ENCODE measurements at places on chromosomes 5 and 9. TPM values are rescaled to one million over a fixed set of nuclear protein-coding genes. Genes with fewer than 3 reads are reported as not detected.

THBS4 gene
- 3.9 TPM for total RNA-seq

TGFBR1 gene
- 7.2 TPM for total RNA-seq

CTXN3 gene
- not detected for total RNA-seq

NUDT12 gene
- total RNA-seq = not detected

PCDHA9 gene
- not detected for total RNA-seq

F12 gene
- total RNA-seq = 6.5 TPM

BRD8 gene
- total RNA-seq = 51.9 TPM

DNA sequence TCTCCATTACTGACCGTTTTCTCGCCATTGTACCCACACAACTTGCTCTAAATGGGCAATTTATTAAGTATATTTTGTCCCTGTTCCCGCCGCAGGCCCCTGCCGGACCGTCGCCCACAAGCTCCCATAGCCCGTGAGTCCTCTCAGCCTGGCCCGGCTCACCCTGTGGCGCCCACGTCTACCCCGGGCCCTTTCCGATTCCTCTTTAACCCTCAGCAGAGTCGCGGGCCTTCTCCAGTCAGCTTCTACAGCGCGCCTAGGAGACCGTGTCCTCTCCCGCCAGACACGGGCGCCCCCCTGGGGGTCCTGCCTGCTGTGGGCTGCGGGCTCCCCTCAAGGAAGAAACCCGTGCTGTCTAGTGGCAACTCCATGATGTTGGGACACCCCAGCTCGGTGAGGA, 57.8 kb upstream of the SPATA31E1 start:
- no peak overlapping the region for H3K4me3 ChIP-seq
- no peaks in the 10 kb centered on the region for H3K36me3 ChIP-seq
- no peak overlapping the region for H3K27ac ChIP-seq
- H3K27me3 ChIP-seq = no peaks in the 10 kb centered on the region

DNA sequence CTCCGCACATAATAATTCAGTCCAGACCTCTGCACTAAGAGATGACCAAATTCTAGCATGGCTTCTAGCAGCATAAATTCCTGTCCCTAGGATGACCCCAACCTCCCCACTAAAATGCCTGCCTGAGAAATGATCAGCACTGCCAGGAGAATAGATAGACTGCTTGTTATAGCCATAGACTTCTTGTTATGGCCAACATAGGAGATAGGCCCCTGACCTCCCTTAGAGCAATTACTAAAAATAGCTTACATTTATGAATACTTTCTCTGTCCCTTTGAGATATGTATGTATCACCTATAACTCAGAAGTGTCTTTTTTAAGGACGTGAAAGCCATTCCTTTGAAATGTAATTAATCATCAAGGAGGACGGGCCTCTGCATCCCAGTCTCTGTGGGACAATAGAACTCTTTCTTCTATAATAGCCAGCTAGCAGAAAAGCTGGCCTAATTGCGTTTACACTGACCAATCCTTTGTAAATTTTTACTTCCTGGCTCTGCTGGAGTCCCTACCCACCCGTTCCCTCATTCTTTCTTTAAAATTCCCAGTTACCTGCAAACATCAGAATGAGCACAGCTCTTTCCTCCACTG, 1002.7 kb downstream of the CDH18 start:
- DNase-seq = no peak
- no peak overlapping the region for H3K27ac ChIP-seq
- no peaks in the 10 kb centered on the region for H3K27me3 ChIP-seq

- no peak overlapping the region for H3K27ac ChIP-seq
- DNase-seq = peak; percentile 78
- no peaks in the 10 kb centered on the region for H3K27me3 ChIP-seq
- no peaks in the 10 kb centered on the region for H3K4me1 ChIP-seq
- no peak overlapping the region for H3K4me3 ChIP-seq
- H3K36me3 ChIP-seq = no peaks in the 10 kb centered on the region
Measured at GRCh38 chr5:119743927-119744326, 114.6 kb downstream of the FAM170A start.

- DNase-seq = no peak
- no peak overlapping the region for H3K27ac ChIP-seq
- H3K4me3 ChIP-seq = no peak overlapping the region
- no peaks in the 10 kb centered on the region for H3K36me3 ChIP-seq
- no peaks in the 10 kb centered on the region for H3K4me1 ChIP-seq
Measured at GRCh38 chr9:22454016-22454415, 7.4 kb downstream of the DMRTA1 start.

- no peak overlapping the region for H3K4me3 ChIP-seq
- no peaks in the 10 kb centered on the region for H3K36me3 ChIP-seq
- no peaks in the 10 kb centered on the region for H3K4me1 ChIP-seq
Measured at GRCh38 chr5:172050080-172050479, 43.6 kb upstream of the FBXW11 start.
